Tibial nerve (tissue), 4 donors: ENCODE measurements at places on chromosomes 1 and 21. TPM values are rescaled to one million over a fixed set of nuclear protein-coding genes. Genes with fewer than 3 reads are reported as not detected.

The GADD45A gene
- total RNA-seq = 53.1 TPM

DNA sequence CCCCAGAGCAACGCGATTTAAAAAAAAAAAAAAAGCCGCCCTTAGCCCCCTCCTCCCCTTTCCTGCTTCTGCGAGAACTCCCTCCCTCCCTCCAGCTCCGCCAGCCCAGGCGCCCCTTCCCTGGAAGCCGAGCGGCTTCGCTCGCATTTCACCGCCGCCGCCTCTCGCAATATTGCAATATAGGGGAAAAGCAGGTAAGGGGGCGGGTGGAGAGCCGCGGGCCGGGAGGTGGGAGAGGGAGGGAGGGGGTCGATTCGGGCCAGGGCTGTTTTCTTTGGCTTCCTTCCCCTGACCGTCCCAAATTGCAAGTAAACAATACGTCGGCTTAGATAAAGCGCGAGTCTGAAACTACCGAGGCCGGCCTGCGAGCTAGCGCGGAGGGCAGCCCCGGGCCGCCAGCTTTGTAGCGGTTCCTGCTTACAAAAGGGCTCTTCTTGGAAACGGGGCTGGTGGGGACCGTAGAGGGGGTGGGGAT lies 408 bp downstream of the LMO4 start:
- no peak for DNase-seq

- no peak for DNase-seq
Measured at GRCh38 chr1:198549866-198550265, 9.4 kb upstream of the ATP6V1G3 start.

DNA sequence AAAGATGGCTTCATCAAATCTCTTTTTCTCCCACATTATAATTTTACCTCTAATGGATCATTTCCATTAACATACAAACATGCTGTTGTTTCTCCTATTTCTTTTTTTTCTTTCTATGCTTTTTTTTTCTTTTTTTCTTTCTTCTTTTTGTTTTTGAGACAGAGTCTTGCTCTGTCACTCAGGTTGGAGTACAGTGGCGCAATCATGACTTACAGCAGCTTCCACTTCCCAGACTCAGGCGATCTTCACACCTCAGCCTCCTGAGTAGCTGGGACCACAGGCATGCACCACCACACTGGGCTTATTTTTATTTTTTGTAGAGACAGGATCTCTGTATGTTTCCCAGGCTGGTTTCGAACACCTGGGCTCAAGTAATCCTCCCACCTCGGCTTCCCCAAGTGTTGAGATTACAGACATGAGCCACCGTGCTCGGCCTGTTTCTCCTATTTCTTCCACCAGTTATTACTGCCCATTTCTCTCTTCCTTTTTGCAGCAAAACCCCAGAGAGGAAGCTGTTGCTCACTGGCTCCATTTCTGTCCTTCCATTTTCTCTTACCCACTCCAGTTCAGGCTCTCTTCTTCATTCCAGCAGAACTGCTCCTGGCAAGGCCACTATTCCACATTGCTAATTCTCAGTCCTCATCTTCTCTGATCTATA lies 32.1 kb upstream of the OPRD1 start:
- DNase-seq = no peak

DNA sequence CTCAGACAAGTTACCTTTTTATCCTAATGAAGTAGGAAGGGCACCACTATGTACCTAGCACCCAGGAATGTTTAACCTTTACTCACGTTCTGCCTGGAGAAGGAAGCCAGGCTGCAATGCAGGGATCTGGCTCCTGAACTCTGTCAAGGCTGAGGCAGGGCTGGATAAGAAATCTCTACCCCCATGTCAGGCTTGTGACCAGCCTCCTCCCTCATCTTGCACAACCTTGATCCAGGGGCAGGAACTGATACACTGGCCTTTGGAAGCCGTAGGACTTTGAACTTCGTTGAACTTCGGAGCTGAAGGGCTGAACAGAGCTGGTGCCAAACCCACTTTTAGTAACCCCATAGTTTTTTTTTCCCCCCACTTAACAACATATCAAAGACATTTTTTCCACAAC lies 8.0 kb upstream of the AKR1A1 start:
- no peak for DNase-seq
